NT2/D1 (cell line): ENCODE measurements at places on chromosomes 6 and 20.

- DNase-seq = no peak
These were observed 236.8 kb downstream of the LY86 start for GRCh38 chr6:6825193-6825784.

DNA sequence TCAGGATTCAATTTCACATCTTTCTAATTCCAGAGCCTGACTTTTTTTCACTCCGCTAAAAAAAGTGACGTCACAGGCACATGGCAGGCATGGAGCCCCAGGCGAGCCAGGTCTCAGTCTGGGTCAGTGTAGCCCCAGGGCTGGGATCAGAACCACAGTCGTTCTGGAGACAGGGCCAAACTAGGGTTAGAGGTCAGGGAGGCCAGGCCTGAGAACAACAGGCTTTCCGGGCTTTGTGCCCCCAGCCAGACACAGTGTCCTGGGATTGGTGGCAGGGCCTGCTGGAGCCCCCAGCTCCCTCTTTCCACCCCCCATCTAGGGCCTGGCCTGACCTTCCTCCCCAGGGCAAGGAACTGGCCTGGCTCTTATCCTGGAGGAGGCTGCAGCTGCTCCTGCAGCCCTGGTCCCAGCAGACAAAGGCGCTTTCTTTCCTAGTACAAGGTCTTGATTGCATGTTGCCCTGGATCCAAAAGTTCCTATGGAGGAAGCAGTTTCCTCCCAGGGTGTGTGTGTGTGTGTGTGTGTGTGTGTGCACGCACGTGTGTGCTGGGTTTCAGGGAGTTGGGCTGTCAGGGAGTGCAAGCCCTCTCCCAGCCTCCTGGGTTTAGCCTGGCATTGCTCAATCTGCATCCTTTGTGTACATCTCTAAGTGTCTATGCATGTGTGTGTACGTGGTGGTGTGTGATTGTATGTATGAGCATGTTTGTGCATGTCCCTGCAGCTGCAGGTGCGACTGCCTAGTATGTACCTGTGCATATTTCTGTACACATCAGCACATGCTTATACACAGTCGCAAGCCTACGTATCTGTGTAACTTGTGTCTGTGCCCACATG lies 26.5 kb upstream of the EMILIN3 start:
- DNase-seq = no peak

GRCh38 chr20:43271980-43272379 lies 82.3 kb upstream of the PTPRT start:
- no peak for DNase-seq

- DNase-seq = no peak
These were observed 300.9 kb downstream of the LAMA2 start for GRCh38 chr6:129183681-129184301.

GRCh38 chr20:56581701-56582100 lies 47.4 kb upstream of the TFAP2C start:
- DNase-seq = no peak

DNA sequence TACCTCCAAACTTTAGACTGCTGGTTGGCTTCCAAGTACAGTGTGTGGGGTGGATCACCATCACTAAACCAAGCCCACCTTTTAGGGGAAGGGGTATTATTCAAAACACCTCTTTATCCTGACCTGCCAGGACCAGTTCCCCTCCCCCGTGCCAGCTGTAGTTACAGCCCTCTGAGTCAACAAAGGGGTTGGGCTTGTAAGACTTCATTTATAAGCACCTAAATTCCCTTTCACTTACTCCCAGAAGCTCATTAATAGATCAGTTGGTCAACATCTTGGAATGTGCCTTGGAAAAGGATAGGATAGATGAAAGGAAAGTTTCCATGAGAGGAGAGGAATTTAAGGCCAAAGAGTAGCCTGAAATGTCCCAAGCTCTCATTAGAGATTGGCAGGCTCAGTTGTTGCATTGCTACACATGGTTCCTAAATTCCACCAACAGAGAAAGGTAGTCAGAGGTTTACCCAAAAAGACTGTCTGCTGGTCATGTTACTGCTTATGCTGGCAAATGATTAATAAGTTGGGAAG lies 59.2 kb downstream of the TNFAIP3 start:
- DNase-seq = peak; percentile 22

- no peak for DNase-seq
These were observed 4.9 kb downstream of the CLIC5 start for GRCh38 chr6:46010771-46011170.

DNA sequence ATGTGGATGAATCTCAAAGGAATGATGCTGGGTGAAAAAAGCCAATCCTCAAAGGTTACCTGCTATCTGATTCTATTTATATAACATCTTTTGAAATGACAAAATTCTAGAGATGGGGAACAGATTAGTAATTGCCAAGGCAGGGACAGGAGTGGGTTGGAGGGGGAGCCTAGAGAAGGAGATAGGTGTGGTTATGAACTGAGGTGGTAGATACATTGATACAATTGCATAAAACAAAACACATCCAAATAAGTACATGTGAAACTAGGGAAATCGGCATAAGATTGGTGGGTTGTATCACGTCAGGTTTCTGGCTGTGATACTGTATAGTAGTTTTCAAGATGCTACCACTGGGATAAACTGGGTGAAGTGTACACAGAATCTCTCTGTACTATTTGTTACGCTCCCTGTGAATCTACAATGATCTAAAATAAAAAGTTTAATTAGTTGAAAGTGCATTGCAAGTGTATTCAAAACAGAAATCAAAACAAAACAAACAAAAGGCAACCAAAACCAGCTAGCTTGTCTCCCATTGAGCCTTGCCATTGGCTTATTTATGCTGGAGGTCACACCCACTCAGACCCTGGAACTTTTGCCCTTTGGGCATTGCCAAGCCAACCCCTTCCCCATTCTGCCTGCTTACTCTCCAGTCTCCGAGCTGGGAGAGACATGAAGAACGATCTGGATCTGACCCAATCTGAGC lies 27.8 kb downstream of the PPP1R16B start:
- no peak for DNase-seq
